ENCODE measurements at places on chromosomes 4 and X.

GRCh38 chr4:43325220-43325967 is 432.9 kb downstream of the GRXCR1 start:
- no peak for DNase-seq

DNA sequence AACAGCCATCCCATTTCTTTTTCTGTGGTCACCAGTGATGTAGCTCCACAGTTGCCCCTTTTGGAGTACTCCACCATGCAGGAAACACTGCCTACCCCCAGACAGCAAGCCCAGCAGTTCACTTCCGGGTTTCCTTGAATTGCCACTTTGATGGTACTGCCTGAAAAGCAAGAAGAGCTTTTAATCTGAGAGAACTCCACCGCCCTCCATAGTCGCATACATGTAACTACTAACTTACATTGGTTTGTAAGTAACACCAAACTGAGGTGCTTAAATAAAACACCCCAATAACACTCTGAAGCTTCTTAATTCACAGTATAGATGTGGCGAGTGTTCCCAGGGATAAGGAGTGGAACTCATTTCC is 53.6 kb upstream of the HPSE start:
- no peak for DNase-seq

DNA sequence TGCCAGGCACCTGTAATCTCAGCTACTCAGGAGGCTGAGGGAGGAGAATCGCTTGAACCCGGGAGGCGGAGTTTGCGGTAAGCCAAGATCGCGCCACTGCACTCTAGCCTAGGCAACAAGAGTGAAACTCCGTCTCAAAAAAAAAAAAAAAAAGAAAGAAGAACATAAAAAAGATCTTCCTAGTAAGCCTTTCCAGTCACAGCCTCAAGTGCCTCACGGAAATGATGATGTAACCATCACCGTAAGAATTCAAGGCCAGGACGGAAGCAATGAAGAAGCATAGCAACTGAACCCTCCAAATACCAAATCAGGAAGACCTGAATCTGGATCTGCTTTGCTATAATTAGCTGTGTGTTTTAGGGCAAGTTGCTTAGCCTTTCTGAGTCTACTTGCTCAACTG is 28.8 kb downstream of the RBM47 start:
- no peak for DNase-seq

DNA sequence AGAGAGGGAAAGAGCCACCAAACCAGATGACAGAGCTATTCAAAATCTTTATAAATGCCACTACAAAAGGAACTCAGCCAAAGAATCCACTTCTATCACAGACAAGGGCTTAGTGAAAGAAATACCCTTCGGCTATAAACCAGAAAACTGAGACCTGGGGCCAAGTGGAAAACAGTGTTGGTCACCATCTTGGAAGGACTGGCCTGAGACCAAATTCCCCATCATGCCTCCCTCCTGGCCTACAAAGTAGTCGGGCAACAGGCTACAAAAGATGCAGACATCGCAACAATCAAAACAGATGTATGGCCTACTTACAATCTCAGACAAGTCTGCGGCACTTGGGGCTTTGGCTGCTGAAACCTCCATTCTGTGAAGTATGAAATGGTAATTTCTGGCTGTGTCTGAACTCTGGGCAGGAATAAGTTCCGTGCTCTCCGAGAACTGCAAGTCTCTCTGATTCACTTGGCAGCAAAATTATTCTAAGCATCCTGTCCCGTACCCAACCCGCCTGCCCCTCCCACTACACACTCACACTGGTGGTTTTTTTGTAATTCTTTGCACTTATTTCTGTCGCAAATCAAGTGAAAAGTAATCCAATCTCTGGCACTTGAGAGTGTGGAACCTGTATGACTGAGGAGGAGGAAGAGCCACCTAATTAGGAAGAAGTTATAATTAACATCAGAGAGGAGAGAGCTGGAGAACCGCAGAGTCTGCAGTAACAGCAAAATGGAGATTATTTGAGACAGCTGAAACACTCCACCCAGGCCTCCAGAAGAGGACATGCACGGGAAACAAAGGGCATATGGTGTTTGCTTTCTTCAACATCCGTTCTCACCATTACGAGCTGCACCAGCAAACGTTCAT is 87.8 kb downstream of the SH3KBP1 start:
- peak; percentile 13 for DNase-seq

- DNase-seq: no peak
Observed at GRCh38 chr4:84790769-84791565, 175.5 kb downstream of the WDFY3 start.

GRCh38 chr4:47425628-47426027 is 37.9 kb downstream of the COMMD8 start:
- no peak for DNase-seq

DNA sequence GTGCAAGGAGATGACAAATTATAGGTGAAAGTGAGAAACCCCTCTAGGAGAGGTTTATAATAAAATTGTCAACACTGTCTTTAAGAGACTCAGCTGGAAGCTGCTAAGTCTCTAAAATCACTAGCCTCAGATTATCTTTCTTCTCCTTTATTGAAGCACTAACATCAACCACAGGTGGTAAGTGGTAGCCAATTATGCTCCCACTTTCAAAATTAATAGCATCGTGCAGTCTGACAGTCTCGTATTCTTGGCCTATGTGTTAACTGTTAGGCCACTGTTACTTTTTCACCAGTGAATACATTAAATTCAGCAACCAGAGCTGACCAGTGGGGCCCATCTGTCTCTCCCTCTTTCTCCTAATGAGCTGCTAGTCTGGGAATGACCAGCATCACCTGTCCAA is 674.1 kb downstream of the RAPGEF2 start:
- DNase-seq: no peak

- no peak for DNase-seq
Observed at GRCh38 chrX:29580560-29580959, 634.8 kb upstream of the MAGEB2 start.

DNA sequence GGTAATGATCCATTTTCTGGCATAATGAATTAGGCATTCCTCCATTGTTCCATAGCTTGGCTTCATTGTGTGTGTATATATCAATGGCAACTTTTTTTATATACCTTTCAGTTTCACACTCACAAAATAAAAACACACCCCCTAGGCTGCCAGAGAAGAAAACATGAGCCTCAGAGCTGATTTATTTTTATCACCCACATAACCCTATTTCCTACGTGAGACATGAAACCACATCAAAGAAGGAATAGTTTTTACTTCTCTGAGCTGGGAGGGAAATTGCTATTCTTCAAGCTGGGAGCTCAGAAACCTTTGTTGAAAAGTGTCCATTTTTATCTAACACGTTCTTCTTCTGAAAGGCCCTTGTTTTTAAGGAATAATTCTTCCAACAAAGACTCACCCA is 126.7 kb upstream of the RAI2 start:
- no peak for DNase-seq

- no peak for DNase-seq
Observed at GRCh38 chrX:23497919-23498318, 163.3 kb downstream of the PTCHD1 start.

GRCh38 chr4:27149541-27150212 is 289.0 kb downstream of the STIM2 start:
- no peak for DNase-seq

- DNase-seq: no peak
Observed at GRCh38 chr4:7254736-7255487, 62.6 kb downstream of the SORCS2 start.

DNA sequence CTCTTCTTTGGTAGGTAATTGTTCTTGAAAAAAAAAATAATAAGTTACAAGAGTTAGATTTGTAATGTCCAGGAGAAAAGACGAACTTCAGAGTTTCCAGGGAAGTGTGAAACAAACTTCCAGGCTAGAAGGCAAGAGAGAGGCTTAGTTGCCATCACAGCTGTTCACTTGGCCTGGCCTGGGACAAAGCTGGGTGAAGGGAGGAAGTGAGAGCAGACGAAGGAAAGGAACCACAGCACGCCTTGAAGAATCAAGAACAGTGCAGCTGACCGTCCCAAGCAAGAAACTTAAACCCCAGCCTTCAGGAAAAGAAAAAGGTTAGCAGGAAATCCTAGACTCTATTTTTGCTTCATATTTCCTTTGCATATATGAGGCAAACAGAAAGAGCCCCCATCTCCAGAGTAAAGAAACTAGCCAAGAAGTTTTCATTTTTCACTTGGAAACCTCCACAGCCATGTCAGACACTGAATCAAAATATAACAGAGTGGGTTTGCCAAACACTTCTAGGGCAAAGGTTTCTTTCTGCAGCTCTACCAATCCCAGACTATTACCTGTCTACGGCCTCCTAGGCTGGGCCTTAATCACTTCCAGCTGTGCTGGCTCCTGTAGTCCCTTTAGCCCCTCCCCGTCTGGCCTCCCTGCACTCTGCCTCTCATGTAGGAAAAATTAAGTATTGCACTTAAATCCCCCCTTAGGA is 209.6 kb downstream of the SPATA18 start:
- no peak for DNase-seq

DNA sequence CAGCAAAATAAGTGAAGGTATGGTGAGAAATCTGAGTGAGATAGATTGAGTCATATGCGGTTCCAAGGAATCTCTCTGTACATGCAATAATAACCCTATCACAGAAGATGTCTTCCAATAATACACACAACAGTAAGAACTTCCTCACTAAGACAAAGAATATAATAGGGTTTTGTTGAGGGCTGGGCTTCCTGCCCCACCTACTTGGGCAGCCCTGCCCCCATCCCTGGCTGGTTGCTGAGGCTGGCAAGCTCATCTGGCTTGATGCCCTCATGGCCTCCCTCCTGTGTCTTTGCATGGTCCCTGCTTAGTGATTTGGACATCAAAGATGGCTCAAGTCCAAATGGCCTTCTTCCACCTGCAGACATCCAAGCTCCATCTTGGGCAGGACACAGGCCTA is 2.7 kb downstream of the GEMIN8 start:
- DNase-seq: no peak

DNA sequence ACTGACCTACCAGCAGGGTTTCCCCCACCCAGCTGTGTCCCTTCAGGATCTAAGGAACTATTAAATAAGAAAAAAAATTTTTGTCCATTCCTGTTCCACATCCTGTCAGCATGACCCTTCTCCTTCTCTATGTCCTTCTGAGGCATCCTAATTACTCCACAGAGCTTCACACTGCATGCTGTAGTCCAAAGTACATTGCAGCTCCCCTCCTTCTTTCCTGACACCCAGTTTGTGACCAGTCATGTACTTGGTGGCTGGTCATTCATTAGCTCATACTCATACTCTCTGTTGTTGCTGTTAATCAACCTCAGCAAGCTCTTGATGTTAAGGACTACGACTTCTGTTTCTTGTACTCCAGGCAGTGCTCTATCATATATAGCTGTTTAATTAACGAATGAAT is 2.4 kb upstream of the EGF start:
- DNase-seq: no peak

GRCh38 chr4:62548765-62549164 is 1348.6 kb downstream of the ADGRL3 start:
- no peak for DNase-seq

DNA sequence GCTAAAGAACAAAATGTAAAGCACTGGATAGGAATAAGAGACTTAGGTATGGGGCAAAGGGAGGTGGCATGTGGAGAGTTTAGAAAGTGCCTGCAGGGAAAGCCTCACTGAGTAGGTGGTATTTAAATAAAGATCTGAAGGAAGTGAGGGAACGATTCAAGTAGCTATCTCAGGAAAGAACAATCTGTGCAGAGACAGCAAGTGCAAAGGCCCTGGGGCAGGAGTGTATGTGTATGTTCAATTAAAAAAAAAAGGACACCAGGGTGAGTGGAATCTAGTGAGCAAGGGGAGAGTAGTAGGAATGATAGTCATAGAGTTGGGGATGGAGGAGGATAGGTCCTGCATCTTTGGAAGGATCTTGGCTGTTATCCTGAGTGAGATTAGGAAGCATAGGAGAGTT is 779.9 kb upstream of the FTHL17 start:
- DNase-seq: no peak

GRCh38 chr4:3192188-3192587 is 56.8 kb upstream of the MSANTD1 start:
- no peak for DNase-seq

DNA sequence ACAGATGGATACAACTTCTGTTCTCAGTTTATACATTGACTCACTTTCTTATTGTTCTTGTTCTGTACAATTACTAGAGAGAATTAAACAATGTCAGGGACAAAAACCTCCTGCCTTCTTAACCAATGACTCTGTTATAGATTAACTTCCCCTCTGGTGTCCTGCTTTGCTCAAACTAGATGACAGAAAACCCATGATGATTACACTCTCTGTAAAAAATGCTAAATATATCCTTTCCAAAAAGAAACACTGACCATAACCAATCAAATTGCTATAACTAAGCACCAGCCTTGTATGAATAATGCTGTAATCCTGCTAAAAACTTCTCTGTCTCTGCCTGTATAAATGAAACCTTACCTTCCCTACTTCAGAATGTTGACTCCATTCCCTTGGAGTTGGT is 29.8 kb upstream of the IL13RA2 start:
- DNase-seq: no peak

- no peak for DNase-seq
Observed at GRCh38 chr4:134027931-134028330, 173.7 kb downstream of the PABPC4L start.

- DNase-seq: no peak
Observed at GRCh38 chr4:184281231-184282139, 63.8 kb upstream of the ENPP6 start.

DNA sequence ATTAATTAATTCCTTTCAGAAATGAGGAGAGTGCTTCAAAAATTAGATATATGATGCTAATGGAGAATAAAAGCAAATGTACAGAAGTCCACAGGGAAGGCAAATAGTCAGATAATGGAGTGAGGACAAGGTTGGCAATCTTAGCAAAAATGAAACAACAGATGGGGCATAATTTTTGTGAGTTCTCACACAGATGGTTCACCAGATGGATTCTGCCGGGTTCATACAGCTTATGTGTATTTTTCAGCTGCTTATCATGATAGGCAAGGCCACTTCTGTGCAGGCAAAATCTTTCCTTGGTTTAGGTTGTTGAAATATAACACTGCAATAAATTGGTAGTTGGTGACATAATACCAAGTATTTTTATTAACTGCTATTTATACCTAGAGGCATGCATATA is 1539.0 kb upstream of the IGFBP7 start:
- DNase-seq: no peak

GRCh38 chr4:103497692-103498091 is 222.1 kb downstream of the TACR3 start:
- DNase-seq: no peak

DNA sequence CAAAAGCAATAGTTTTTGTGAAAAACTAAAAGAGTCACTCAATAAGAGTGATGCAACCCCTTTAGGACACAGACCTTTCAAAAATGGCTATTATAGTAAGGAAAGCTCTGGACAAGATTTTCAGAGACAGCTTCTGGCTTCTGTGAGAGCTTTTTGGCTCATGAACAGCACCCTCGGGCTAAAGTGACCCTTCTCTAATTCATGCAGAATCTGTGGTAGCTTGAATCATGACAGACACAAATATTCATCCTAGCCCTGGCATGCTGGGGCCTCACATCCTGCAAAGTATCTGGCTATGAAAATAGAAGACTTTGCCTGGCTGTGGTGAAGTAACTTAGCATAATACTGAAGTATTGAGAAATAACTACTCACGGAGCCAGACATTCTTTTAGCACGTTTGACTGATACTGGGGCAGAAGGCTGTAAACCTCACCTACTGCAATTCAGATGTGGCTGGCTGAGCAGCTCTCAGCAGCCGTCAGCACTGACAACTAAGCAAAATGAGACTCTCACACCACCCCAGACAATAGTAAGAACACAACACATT is 327.3 kb downstream of the MAPK10 start:
- no peak for DNase-seq
